ENCODE measurements at places on chromosomes 3 and 15. TPM values are rescaled to one million over a fixed set of nuclear protein-coding genes. Genes with fewer than 3 reads are reported as not detected.

Gene ISG20
- total RNA-seq = 0.56 TPM

Gene OIP5
- 80.9 TPM for total RNA-seq

Gene GOLGA8R
- total RNA-seq = not detected

Gene P2RY1
- total RNA-seq = 3.9 TPM

Gene RARB
- total RNA-seq = 1.4 TPM

Gene IP6K2
- 130 TPM for total RNA-seq

Gene GABRR3
- not detected for total RNA-seq
